ENCODE measurements at places on chromosomes 6 and 20.

DNA sequence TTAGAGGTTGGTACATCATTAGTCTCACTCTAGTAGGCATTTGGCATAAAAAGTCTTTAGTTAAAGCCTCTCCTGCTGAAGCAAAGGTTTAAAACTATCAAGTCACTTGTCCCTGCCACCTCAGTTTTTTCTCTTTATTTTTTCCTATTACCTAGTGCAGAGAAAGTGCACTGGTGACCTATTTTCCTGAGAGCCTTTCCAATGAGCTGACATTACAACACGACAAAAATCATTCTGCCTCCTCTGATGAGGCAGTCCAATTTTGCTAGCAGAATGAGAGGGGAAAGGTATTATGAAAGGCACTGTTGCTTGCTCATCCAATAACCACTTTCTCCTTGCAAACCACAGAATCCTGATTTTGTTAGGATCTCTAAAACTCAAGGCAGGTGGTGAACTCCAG, 73.3 kb upstream of the SGK1 start:
- DNase-seq: no peak

- DNase-seq: no peak
Observed at GRCh38 chr20:60300374-60300773, 342.2 kb downstream of the CDH26 start.

DNA sequence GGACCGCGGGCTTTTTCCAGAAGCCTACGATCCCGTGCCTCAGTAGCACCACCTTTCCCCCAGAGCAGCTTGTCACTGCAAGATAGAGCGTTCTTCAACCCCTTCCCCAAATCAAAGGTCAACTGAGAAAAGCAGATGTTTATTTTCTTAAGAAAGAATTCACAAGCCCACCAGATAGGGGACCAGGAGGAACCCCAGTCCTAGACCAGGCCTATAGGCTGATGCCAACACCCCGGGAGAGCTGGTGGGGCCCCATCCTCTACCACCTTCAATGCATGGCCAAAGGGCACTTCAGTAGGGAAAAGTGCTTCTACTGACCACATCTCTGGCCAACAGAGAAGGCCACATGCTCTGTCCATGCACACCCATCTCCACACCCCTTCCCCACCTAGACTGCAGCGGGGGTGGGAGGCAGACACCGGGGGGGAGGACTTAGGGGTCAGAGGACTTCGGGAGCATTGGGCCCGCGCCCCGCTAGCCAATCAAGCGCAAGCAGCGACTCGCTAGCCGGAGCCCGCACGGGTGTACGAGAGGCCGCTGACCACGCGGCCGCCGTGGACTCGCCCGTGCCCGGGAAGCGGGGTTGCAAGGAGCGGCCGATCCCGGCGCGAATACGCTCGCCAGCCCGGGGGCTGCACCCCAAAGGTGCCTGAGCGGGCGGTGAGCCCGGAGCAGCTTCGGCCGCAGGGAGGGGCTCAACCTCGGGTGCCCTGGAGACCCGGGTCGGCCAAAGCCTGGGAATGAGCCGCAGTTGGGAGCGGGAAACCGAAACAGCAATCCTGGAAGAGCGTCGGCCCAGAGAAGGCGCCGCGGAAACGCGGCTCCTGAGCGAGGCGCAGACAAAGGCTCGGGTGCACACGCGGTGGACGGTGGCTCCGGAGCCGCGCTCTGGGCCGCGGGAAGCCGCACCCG, 2.8 kb downstream of the PDE10A start:
- no peak for DNase-seq

DNA sequence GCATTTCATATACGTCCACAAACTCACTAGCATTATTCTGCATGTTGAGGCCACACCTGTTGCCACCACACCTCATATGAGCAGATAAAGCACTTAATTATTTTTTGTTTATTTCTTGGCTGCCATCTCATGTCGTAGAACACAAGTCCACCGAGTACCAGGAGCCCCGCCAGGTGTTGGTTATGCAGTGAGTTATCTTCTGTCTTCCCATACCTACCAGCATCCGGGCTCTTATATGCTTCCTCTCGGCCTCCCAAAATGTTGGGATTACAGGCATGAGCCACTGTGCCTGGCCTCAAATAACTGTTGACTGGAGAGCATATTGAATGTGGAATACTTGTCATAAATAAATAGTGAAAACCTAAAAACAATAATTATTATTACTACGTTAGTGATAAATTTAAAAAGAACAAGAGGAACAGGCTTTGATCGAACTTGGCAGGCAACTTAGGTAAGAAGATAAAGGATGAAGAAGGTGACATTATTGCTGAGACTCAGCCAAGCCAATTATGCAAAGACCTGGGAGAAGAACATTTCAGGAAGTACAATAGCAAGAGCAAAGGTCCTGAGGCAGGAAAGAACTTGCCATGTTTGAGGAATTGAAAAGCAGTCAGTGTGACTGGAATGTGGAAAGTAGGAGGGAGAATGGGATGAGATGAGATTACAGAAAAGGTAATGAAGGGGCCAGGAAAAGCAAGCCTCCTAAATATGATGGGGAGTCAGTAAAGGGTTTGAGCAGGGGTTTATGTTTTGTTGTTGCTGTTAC, 12.6 kb upstream of the SLC23A2 start:
- no peak for DNase-seq

GRCh38 chr20:57391439-57392301, 474 bp downstream of the RBM38 start:
- DNase-seq: peak; percentile 51

DNA sequence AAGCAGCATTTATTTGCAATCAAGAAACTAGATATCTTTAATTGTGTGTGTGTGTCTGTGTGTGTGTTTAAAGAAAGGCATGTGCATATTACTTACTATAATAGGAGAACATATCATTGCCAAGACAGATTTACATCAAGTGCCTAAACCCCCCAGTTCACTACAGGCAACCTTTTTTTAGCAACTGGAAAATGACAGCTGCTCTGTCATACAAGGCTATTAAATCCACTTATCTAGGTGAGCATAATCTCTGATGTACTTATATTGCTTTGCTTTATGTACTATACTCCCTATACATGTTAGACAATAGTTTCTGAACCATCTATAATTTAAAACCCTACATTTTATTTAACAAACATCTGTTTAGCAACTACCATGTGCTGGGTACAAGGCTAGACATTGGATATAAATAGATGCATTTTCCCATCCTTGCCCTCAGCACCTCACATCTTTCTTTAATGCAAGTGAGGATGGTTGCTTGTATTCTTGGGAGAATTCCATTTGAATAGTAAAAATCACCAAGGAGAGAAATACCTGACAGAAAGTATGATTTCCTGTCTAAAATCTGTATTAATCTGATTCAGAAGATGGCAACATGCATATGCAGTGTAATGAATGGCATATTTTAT, 398.3 kb downstream of the LAMA2 start:
- no peak for DNase-seq

DNA sequence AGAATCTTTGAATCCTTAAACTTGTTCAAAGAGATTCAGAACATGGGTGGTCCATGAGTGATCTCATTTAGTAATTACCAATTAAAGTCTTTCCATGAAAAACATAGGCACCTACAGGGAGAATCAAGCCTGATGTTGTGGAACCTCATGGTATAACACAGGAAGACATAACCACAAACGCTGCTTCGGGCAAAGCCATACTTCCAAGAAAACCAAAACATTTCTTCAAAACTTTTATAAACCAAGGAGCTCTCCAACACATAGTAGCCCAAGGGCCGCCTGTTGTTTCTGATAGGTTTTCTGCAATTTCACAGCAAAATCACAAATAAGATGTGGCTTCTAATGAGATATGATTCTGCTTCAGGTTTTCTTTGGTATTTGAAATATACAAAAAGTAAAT, 2.5 kb downstream of the CHD6 start:
- DNase-seq: no peak

DNA sequence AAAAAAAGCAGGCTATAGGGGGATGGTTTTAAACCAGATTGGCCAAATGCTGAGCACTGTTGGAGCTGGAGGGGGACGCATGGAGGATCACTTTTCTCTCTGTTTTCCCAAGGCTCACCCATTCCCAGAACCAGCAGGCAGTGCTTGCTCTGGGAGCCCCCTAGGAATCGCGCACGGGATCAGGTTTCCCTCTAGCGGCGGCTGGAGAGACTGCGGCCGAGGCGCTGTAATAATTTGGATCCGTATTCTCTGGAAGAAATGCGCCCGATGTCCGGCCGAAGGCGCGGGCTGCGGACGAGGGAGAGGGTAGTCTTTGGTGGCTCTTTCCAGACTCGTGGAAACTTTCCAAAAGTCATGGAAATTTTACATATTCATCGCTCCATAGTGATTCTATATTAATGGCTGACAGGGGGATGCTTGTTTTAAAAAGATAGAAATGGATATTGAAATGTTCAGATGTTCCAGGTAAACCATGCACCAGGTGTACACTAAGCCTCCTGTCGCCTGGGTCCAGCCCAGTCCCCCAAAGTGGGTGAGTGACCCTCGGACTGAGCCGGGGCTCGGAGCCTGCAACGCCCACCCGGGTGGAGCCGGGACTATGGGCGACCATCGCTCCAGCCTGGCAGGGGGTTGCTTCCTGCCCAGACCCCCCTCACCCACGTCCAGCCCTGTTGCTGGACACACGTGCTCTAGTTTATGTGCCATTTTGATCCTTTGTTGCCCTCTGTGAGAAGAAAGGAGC, 78.7 kb upstream of the PHACTR3 start:
- DNase-seq: peak; percentile 43

DNA sequence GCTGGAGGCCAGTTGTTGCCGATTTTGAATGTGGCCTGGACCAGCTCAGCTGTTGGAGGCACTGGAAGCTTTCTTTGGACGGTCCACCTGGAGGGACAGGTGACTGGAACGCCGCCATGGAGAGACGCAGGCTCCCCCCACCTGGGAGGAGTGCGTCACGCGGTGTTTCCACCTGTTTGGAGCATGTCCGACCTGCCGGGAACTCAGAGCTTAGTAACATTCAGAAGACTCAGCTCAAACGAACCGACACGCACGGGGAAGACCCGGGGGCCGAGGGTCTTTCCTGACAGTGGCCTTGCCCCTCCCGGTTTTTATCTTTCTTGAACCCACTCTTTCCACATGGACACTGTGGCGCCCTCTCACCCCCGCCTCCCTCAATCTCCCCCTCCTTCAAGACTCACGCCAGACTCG, 141.6 kb downstream of the SMOC2 start:
- DNase-seq: no peak

GRCh38 chr6:27893836-27894807, 18.1 kb downstream of the OR2B2 start:
- DNase-seq: peak; percentile 90

DNA sequence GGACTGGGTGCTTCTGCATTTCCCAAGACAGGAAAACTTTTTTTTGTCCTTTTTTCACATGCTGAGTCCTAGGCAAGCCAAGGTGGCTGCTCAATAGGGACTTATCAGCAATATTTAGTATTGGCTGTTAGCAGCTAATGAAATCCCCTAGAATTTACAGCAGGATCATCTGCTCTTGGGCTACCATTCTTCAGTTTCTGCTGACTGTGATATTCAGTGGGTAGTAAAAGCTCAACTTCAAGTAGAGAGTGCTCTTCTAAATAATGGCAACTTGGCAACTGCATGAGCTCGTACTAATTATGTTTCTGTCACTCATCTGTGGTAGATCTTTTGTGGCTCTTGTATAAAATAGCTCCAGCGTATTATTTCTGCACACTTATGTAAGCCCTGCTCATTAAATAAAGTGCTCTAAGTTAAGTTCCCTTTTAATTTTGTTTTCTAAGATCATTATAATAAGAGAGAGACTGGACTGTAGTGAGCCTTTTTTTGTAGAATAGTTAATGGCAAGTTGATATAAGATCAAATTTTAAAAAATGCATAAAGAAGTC, 110.3 kb downstream of the SLC35F1 start:
- no peak for DNase-seq

- no peak for DNase-seq
Observed at GRCh38 chr6:28568515-28569108, 42.9 kb downstream of the GPX5 start.

DNA sequence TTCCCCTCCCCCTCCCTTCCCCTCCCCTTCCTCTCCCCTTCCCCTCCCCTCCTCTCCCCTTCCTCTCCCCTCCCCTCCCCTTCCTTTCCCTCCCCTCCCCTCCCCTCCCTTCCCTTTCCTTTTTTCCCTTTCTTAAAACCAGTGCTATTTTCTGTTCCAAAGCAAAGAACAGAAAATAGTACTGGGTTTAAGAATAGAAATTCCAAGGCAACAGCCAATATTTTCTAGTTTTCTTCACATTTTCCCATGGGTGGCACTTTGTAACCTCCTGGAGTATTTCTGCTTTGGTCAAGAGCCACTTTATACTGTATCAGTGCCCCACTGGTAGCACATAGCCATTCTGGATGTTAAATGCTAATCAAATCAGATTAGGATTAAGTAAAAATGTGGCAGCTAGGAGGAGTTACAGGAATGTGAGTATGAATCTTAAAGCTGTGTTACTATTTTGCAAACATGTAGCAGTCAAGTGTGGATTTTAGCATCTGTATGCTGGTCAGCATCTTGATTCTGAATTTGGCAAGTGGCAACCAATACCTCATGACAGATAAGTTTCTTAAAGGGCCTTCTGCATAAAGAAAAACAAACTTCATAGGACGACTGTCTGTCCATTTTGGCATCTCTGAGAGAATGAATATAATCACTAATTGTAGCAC, 126.4 kb downstream of the CEP57L1 start:
- DNase-seq: no peak
